ENCODE measurements at places on chromosomes 13 and 19. TPM values are rescaled to one million over a fixed set of nuclear protein-coding genes. Genes with fewer than 3 reads are reported as not detected.

The ZNF574 gene
- total RNA-seq: 20.1 TPM

The RAVER1 gene
- 42.5 TPM for total RNA-seq

The MEIOSIN gene
- total RNA-seq: not detected

The ZNF20 gene
- 9.0 TPM for total RNA-seq

DNA sequence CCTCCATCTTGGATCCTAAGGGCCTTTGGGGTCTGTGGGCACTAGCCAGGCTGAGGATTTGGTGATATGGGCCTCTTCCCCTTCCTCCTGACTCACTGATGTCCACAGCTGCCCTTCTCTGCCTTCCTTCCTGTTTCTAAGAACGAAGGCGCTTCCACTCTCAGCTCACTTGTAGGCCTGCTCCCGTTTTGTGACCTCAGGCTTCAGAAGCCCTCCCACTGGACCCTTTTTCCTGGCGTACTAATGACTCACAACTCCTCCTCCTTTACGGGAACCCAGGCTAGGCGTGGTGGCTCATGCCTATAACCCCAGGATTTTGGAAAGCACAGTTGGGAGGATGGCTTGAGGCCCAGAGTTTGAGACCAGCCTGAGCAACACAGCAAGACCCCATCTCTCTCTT is 55.6 kb downstream of the TMED1 start:
- no peak overlapping the region for H3K27ac ChIP-seq
- no peaks in the 10 kb centered on the region for H3K4me1 ChIP-seq
- no peak for DNase-seq
- peaks cover 18% of the 10 kb centered on the region for H3K36me3 ChIP-seq
- H3K27me3 ChIP-seq: no peaks in the 10 kb centered on the region
- H3K4me3 ChIP-seq: no peak overlapping the region

DNA sequence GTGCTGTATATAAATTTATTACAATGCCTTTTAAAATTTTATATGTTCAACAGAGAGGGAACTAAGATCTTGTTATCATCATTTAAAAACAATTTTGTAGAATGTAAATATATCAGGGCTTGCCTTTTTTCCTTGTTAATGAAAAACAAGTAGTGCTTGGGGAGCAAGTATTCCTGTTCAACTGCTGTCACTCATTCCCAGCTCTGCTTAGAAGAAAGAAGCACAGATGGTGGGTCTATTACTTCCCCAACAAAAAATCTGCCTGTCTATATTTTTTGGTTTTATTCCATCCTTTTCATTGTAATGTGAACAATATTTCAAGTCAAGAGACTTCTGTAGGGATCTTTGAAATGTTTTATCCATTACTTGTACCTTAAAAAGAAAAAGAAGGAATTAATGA is 503.9 kb downstream of the GPC5 start:
- no peak overlapping the region for H3K4me3 ChIP-seq
- DNase-seq: no peak
- no peak overlapping the region for H3K27ac ChIP-seq
- H3K36me3 ChIP-seq: no peaks in the 10 kb centered on the region
- no peaks in the 10 kb centered on the region for H3K4me1 ChIP-seq
- H3K27me3 ChIP-seq: no peaks in the 10 kb centered on the region

- no peaks in the 10 kb centered on the region for H3K27me3 ChIP-seq
- H3K4me3 ChIP-seq: no peak overlapping the region
- H3K27ac ChIP-seq: peak overlapping the region; percentile 44
- H3K36me3 ChIP-seq: no peaks in the 10 kb centered on the region
- DNase-seq: no peak
Measured at GRCh38 chr13:91214031-91214430, 133.5 kb upstream of the MIR17HG start.

- H3K36me3 ChIP-seq: no peaks in the 10 kb centered on the region
- H3K4me1 ChIP-seq: peaks cover 2% of the 10 kb centered on the region
- no peak overlapping the region for H3K4me3 ChIP-seq
- no peak for DNase-seq
- H3K27ac ChIP-seq: no peak overlapping the region
Measured at GRCh38 chr13:58960888-58961287, 1202.8 kb downstream of the DIAPH3 start.

Measured in type B pancreatic cell (in vitro differentiated cells).